ENCODE measurements at places on chromosomes 2 and 18.
A peak's percentile ranks its signal among the peaks of the same experiment; 100 is the strongest.

GRCh38 chr2:68774569-68775271 is 40.1 kb downstream of the ARHGAP25 start:
- DNase-seq: peak; percentile 81

- DNase-seq: no peak
These were observed 3.1 kb upstream of the GORASP2 start for GRCh38 chr2:170925923-170926322.

DNA sequence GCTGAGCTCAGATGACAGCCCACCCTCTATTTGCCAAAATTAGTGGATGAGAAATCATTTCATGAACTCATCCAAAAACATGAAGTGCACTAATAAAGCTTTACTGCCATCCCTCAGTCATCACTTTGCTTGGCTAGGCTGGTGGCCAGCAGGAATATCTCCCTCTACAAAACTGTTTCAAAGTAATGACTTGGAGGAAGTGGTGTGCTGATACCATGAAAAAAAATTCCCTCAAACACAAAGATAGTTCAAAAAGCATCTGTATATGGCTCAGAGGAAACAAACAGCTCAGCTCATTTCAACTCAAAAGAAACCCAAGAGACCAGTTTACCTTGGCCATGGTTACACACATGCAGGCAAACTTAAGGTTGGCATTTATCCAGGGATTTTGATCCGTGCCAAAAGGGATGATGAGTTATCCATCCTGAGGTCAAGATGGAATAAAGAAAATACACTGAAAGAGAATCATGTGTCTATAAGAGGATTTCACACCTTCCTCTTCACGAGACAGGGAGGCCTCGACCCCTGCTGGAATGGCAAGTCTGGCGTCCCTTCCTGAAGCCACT is 18.4 kb upstream of the WIPF1 start:
- DNase-seq: peak; percentile 36

DNA sequence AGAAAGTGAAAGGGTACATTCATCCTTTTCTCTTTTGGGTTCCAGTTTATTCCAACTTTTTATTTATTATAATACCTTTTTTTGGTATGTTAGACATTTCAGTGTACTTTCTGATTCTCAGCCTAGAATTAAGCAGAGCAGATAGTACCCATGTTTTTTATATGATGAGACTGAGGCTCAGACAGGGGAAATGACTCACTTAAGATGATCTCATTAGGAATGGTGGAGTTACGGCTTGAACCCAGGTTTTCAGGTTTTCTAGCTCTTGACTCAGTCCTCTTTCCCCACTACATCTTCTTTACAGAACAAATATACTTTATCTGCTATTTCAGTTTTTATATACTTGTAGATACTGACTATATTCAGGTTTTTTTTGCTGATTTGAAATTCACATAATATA is 51.7 kb upstream of the OTX1 start:
- no peak for DNase-seq

DNA sequence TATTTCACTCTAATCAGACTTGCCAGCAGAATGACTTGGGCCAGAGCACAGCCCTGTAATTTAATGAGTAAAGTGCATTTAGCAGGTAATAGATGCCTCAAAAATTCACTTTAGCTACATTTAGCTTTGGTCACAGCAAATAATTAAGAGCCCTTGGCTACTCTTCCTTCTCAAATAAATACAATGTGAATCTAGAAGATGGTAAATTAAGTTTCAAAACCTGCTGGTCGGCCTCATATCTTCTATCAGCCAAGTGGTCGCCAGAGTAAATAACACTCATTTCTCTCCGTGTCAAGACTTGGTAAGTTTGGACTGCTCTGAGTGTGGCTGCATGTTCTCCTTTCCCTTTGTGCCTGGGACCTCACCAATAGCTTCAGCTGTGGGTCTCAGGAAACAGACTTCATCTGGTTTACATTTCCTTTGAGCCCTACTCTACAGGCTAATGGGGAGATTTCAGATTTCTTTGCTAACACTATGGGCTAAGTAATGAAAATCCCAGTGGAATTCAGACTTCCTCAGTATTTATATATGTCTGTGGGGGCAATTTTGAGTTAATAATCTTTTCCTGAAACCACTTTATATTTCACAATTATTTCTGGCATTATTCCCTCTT is 375.8 kb downstream of the RBM43 start:
- no peak for DNase-seq

- DNase-seq: no peak
These were observed 132.1 kb upstream of the SERPINE2 start for GRCh38 chr2:224171226-224171625.

GRCh38 chr2:235026649-235027557 is 75.1 kb downstream of the SH3BP4 start:
- DNase-seq: no peak

- no peak for DNase-seq
These were observed 3.7 kb upstream of the EMILIN2 start for GRCh38 chr18:2843146-2843545.

- DNase-seq: no peak
These were observed 87.2 kb downstream of the SOWAHC start for GRCh38 chr2:109701362-109701761.

GRCh38 chr2:170816504-170817092 is at the start of gene GAD1:
Gene GAD1, plus strand, starts transcription at chr2:170816887. Its CDS starts 1,705 bp downstream, at chr2:170818592.
- DNase-seq: peak; percentile 75

DNA sequence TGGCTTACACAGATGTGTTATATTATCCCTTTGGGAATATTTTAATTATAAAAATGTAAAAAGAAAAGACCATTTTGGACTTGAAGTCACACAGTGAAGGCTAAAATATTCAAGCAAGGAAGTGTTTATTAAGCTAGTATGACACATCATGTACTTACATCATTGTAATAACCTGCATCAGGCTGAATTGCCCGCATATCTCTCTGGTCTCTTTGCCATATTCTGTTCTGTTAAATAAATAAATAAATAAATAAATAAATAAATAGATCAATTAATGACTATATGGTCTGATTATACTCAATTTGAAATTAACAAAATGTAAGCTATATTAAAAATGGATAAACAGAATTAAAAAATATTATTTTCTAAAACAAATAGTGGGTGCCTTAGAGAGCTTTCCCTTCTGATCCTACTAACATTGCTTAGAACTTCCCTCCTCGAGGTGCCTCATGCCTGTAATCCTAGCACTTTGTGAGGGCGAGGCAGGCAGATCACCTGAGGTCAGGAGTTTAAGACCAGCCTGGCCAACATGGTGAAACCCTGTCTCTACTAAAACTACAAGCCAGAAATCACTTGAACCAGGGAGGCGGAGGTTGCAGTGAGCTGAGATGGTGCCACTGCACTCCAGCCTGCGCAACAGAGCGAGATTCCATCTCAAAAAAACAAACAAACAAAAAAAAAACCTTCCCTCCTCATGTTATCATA is 42.0 kb downstream of the WDR33 start:
- DNase-seq: no peak

DNA sequence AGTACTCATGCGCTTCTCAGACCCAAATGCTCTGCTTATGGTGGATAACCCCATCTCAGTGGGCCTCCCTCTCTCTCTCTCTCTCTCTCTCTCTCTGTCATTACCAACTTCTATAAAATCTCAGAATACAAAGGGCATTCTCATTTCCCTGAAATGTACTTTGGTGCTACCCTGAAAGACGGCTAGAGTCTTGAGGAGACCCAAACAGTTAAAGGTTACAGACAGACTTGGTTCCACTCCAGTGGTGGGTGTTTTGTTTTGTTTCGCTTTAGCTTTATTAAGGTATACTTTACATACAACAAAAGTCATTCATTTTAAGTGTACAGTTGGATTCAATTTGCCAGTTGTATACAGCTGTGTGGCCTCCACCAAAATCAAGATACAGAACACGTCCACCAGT is 60.9 kb downstream of the BCL11A start:
- no peak for DNase-seq

DNA sequence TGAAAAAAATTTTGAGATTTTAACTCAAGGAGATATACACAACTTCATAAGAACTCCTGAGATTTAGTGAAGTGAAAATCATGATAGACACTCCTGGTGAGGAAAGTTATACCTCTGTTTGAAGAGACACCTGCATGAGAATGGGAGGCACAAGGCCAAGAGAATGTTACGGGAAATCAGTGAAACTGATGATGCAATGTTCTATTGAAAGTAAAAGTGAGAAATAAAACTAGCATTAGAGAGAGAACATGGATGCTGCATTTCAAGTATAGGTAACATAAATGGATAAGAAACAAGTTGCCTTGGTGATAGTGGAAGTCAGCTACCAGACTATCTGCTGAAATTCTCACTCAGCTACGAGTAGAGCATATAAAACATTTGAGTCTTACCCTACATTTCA is 562.1 kb upstream of the FANCL start:
- DNase-seq: no peak

- DNase-seq: no peak
These were observed 288.5 kb downstream of the AGPS start for GRCh38 chr2:177680866-177681712.

DNA sequence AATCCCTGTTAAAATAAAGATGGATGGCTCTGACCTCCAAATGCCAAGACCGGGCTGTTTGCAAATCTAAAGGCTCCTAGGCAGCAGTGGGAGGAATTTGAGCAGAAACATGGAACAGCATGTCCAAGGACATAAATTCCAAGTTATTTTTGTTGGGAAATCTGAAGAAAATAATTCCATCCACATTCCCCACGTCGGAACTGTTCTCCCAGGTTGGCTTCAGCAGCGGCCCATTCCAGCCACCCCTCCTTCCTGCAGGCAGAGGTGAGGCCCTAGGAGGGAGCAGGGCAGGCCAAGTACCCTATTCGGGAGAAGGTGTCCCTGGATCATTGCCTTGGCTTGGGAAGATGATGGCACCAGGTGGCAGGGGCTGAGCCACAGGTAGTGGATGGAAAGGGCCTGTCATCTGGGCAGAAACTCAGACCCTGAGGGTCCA is 117.1 kb downstream of the CAPN13 start:
- no peak for DNase-seq

DNA sequence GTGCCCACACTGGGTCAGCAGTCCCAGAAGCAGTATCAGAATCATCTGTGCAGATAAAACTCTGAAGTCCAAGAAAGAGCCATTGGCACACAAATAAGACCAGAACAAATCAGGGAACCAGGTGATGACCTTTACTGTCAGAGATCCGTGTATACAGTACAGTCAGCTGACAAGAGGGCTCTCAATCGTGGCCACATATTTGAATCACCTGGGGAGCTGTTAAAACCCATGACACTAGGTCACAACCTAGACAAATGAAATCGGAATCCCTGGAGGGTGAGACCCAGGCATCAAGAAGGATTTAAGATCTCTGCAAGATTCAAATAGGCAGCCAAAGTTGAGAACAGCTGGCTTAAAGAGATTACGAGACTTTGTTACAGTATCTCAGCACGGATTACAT is 807.1 kb downstream of the RNF144A start:
- DNase-seq: no peak

DNA sequence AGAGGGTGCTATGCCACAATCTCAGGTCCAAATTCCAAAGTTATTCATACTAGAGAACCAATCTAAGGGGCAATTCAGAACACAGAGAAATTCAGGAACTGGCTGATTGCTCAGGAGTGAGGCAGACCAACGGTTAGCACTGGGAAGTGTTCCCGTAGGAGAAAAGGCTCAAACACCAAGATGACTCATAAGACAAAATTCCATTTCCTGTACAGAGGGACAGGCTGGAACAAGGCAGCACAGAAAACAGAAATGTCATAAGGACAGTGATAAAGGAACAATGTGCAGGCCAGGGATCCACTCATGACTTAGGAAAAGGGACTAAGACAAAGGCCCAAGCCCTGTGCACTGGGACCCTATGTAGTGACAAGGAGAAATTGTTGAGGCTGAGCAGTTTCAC is 54.2 kb downstream of the PDE1A start:
- DNase-seq: no peak
